ENCODE measurements at places on chromosomes 2 and 18. TPM values are rescaled to one million over a fixed set of nuclear protein-coding genes. Genes with fewer than 3 reads are reported as not detected.

The LIMS2 gene
- 4.1 TPM for total RNA-seq

The WDR12 gene
- 68.4 TPM for total RNA-seq

The DCDC2C gene
- 0.54 TPM for total RNA-seq

The AQP12A gene
- total RNA-seq: not detected

The RAX gene
- not detected for total RNA-seq

The HNMT gene
- total RNA-seq: 0.85 TPM

The FARSB gene
- total RNA-seq: 44.1 TPM

The GRP gene
- not detected for total RNA-seq

The TUBA4B gene
- 0.26 TPM for total RNA-seq

Measured in A549 treated with RU486 at 1 μM for 4 hours (cell line).